ENCODE measurements at places on chromosomes 7 and 10.
A peak's percentile ranks its signal among the peaks of the same experiment; 100 is the strongest.

DNA sequence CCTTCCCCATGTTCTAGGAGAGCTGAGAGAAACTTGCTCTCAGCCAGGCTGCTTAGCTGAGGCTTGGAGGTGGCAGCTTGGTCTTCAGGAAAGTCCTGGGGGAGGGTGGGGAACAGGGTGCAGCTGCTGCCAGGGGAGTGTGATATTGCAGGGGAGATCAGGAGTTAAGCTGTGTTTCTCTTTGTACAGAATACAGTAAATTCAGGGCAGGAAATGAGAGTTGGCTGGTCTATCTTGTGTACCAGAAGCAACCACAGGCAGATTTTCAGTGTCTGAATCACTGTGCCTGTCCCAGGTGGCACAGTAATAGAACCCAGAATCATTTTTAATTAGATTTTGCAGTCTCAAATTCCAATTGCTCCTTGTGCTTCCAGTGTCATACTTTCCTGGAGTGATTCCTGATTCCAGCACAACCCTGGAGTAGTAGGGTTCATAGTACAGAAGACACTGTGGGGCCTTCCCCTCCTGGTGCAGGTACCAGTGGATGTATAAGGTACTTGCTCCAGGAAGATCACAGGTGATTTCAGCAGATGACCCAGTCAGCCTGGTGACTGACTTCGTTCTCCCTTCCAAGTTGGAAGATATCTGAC lies 94.0 kb upstream of the TARP start:
- no peak for DNase-seq

DNA sequence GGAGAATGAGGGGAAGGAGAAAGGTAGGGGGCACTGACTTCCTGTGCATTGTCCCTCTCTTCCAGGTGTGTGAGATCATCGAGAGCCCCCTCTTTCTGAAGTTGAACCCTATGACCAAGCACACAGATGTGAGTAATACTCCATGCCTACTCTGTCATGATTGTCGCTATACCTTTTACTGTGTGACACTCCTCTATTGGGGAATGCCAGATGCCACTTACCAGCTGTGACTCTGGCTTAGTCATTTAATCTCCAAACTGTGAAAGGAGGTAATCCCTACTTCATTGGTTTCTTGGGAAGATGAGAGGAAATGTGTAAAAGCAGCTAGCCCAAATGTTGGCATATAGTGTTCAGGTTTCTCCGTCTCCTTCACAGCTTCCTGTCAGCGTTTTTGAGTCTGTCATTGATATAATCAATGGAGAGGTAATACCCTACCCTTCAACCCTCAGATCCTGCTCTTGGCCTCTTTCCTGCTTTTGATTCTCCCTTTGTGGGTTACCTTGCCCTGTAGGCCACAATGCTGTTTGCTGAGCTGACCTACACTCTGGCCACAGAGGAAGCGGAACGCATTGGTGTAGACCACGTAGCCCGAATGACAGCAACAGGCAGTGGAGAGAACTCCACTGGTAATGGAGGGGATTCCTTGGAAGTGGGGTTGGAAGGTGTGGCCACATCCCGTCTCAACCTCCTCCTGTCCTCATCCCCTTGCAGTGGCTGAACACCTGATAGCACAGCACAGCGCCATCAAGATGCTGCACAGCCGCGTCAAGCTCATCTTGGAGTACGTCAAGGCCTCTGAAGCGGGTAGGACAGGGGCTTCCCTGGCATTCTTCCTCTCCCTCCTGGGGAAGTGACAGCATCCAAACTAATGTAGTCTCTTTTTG lies 2.0 kb downstream of the COPS6 start:
- DNase-seq: no peak

DNA sequence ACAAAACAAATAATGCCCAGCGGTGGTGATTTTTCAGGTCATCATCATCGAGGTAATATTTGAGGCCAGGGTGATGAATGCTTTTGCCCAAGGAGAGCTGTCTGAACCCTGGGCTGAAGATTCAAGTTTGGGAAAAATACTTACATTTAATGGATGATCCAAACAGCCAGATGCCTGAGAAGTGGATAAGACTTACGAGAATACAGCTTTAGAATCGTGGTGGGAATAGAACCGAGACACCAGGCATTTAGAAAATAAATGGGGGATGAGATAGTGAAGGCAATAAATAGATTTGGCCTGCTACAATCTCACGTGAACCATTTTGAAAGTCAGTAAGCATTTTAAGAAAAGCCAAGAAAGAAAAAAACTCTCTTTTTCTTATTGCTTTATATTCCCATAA lies 12.2 kb upstream of the PROSER2 start:
- DNase-seq: no peak

DNA sequence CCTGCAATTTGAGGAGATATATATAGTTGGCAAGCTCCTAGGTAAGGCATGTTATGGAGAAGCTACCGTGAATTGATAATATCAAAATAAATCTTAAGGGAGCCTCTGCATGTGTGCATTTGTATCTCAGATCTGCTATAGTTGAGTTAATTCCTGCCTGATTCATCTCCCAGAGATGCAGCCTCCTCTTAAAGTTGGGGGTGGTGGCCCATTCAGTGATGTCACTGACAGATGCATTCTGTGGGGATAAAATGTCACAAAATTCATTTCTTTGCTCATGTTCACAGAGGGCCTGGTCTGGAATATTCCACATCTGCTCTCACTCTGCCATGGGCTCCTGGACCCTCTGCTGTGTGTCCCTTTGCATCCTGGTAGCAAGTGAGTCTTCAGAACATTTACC lies 185.8 kb upstream of the PRSS1 start:
- DNase-seq: no peak

DNA sequence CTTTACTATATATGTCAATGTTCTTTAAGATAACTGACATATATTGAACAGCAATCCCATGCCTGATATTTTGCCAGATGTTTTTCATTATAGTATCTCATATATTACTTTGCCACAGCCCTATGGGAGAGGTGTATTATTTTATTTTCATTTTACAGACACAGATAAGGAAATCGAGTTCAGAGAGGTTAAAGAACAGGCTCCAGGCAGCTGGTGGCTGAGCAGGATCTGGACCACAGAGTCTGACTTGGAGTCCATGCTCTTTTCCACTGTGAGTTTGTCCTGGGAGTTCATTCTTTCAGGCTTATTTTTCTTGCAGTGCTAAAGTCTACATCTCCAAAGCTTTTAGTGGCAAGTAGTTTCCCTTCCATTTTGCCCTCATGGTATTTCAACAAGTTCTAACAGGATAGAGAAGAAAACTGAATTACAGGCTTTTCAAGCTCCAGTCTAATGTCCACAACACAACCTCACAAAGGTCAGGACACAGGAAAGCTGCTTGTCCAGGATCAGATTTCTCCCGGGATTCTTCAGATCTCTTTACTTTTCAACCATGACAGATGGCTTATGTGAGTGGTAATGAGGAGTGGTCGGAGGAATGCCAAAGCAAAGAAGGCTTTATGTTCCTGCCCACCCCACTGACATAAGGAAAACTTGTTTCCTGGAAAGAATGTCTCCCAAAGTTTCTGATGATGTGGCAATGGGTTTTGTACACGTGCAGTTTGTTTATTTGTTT lies 13.1 kb upstream of the SLC35B4 start:
- no peak for DNase-seq

- no peak for DNase-seq
Measured at GRCh38 chr10:16686054-16686902, 130.9 kb downstream of the RSU1 start.

DNA sequence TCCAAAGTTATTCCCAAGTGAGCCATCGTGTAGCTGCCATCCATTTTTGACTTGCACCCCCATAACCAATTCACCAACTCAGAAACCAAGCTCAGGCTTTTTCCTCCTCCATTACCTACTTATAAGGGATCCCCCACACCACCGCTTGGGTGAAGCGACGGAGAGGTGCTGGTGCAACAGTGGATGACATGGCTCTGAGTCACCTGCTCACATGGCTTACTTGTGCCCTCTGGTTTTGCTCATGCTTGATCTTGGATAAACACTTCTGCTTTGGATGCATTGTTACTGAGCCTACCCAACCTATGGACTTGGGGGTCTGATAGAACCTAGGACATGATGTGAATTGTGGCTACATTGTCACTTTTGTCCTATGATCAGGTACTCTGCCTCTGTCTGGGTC lies 12.0 kb upstream of the AKR1B1 start:
- no peak for DNase-seq

GRCh38 chr7:98281757-98282606 lies 496 bp downstream of the BRI3 start:
- no peak for DNase-seq

GRCh38 chr10:101559596-101560297 lies 28.3 kb downstream of the POLL start:
- DNase-seq: no peak

- DNase-seq: no peak
Measured at GRCh38 chr7:80651471-80651870, 13.0 kb downstream of the CD36 start.

- no peak for DNase-seq
Measured at GRCh38 chr7:99362801-99363200, 11.7 kb upstream of the ARPC1B start.

- DNase-seq: no peak
Measured at GRCh38 chr10:46055771-46056170, 9.7 kb upstream of the MSMB start.

- no peak for DNase-seq
Measured at GRCh38 chr7:23418046-23418445, 52.2 kb downstream of the IGF2BP3 start.

DNA sequence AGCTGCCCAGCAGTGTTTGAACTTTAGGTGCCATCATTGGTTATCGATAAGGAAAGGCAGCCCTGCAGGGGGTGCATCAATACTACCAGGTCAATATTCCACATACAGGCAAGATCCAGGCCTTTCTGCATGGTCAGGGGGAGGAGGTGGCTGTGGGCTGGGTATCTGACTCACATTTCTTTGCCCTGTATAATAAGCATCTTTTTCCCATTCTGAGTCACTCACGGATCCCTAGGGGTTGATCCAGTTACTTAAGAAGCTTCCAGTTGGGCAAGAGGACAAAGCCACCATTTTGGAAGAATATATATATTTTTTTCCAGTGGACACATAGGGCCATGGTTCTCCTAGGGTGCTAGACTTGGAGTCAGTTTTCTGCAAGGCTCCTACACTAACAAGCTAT lies 114.2 kb upstream of the HABP2 start:
- no peak for DNase-seq

- DNase-seq: peak; percentile 42
Measured at GRCh38 chr7:155296788-155297516, 726 bp upstream of the INSIG1 start.

DNA sequence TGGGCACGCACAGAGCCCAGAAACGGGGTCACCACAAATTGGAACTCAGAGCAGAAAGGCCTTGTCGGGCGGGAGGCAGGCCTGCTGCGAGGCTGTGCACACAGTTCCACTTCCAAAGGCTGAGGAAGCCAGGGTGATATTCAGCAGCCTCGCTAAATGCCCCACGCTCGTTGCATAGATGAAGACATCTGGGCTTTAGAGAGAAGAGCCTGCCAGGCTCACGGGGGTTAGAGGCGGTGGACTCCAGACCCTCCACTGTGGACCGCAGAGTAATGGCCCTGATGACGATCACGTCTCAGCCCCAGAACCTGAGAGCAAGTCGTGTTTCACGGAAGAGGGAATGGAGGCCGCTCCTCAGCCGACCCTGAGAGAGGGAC lies 104.2 kb downstream of the DNAJB6 start:
- DNase-seq: no peak

DNA sequence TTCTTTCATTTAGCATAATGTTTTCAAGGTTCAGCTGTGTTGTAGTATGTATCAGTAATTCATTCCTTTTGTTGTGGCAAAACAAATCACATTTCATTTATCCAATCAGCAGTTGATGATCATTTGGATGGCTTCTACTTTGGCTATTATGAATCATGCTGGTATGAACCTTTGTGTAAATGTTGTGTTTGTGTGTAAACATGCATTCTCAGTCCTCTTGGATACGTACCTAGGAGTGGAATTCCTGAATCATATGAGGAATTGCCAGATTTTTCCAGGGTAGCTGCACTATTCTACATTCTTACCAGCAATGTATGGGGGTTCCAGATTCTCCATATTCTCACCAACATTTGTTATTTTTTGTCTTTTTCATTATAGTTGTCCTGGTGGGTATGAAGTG lies 578.5 kb upstream of the MKI67 start:
- DNase-seq: no peak

DNA sequence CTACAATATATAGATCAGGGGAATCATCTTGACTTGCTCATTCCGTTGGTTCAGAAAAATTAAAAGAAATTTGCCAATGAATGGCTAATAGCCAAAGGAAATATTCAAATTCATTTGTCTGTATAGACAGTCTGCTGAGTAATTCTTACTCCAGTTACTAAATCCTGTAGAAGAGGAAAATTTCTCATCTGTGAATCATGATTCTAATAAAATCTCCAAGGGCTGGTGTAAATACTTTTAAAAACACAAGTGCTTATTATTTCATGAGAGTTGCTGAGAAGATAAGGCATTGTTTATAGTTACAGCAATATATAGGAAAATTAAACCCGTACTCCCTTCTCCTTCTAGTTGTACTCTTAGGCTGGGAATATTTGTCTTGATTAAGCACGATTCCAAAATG lies 53.0 kb downstream of the WNT2 start:
- no peak for DNase-seq

- DNase-seq: no peak
Measured at GRCh38 chr10:71052076-71052660, 160.2 kb upstream of the UNC5B start.
